8988T (cell line): ENCODE measurements at places on chromosomes 2 and 18.

DNA sequence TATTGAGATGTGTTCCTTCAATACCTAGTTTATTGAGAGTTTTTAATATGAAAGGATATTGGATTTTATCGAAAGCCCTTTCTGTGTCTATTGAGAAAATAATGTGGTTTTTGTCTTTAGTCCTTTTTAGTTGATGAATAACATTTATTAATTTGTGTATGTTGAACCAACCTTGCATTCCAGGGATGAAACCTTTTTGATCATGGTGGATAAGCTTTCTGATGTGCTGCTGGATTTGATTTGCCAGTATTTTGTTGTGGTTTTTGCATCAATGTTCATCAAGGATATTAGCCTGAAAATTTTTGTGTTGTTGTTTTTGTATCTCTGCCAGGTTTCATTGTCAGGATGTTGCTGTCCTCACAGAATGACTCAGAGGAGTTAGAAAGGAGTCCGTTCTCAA is 1710.4 kb downstream of the SUCLG1 start:
- DNase-seq, result no peak

- DNase-seq, result no peak
Observed at GRCh38 chr2:144547494-144547893, 27.6 kb upstream of the ZEB2 start.

DNA sequence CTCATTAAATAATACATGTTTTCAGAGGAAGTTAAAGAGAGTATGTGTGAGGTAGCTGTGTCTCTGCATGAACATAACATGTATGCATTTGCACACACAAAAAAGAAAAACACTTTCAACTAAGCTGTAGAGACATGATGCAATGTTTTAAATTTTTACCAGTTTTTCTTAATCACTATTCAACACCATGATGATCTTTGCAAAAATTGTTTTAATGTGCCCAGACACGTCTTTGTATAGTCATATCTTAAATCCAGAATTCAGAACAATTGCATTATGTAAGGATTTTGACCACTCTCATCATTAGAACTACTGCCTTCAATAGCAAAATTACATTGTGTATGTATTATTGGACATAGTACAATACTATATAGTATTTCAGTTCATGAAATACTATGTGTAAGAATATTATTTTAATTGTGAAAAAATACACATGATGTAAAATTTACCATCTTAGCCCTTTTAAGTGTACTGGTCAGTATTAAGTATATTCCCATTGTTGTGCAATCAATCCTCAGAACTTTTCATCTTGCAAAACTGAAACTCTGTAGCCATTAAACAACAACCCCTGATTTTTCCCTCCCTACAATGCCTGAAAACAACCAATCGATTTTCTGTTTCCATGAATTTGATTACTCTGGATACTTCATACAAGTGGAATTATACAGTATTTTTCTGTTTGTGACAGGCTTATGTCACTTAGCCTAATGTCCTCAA is 104.5 kb upstream of the ACVR2A start:
- no peak for DNase-seq

GRCh38 chr2:31240381-31241365 is 6.7 kb downstream of the EHD3 start:
- DNase-seq, result no peak

- DNase-seq, result no peak
Observed at GRCh38 chr2:169511818-169512217, 2.3 kb downstream of the KLHL41 start.

GRCh38 chr2:72144274-72144631 is 3.4 kb downstream of the CYP26B1 start:
- no peak for DNase-seq

- DNase-seq, result no peak
Observed at GRCh38 chr18:40878371-40878770, 1076.7 kb upstream of the PIK3C3 start.

GRCh38 chr2:41020358-41020757 is 568.5 kb upstream of the SLC8A1 start:
- no peak for DNase-seq

- DNase-seq, result no peak
Observed at GRCh38 chr2:83971547-83971946, 487.5 kb downstream of the SUCLG1 start.

DNA sequence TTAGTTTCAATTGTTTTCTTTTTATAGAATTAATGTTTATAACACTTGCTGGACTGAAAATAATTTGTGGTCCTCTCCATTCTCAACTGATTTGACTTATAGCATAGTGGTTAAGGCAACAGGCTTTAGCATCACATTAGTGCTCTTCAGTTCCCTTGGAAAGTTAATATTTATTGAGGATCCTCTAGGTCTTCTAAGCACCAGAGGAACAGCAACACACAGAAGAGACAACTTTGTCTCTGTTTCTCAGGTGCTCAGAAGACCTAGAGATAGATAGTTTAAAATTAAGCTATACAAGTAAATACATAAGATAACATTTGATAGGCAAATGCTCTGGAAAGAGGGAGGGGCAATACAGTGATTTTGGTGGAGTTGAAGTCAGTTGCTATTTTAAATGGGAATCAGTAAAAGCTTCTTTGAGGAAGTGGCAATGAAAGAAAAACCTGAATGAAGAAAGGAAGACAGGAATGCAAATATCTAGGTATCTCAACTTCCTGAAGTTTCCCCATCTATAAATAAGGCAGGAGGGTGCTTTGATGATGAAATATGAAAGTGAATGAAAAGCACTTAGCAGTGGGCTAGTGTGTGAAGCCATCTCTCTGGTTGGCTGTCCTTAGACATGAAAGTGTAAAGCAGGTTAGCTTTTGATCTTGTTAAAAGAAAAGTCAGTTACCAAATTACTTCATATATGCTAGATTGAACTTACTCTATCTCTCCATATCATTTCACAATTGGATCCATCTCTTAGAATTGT is 7.9 kb downstream of the NEUROD1 start:
- no peak for DNase-seq

GRCh38 chr18:48099481-48100164 is 169.2 kb upstream of the SMAD2 start:
- DNase-seq, result no peak

DNA sequence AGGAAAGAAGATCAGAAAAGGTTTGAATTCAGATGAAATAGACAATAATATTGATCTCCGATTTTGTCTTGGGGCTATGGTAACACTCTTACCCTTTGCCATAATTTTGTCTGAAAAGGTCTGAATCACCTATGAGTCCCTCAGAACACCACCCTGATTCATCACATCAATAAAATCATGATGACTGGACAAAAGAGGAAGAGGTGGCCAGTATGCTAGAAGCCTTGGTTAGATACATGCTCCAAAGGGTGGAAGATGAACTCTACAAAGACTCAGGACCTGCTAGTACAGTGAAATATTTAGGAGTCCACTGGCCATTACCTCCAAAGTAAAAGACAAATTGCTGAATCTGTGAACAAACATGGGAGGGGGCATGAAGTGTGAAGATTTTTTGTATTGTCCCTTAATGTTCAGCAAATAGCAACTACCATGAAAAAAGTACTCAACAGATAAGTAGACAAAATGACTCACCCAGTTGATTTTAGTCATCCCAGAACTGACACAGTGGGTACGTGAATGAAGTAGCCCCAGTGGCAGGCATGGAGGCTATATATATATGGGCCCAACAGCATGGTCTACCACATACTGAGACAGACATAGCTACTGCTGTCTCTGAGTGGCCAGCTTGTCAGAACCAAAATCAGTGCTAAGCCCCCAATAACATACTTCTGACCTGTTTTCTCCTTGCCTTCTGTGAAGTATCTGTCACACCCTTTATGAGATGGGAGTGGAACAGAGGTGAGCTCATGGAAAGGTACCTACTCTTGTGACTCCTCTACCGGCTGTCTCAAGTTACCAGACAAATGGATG is 36.5 kb upstream of the GLS start:
- DNase-seq, result no peak

DNA sequence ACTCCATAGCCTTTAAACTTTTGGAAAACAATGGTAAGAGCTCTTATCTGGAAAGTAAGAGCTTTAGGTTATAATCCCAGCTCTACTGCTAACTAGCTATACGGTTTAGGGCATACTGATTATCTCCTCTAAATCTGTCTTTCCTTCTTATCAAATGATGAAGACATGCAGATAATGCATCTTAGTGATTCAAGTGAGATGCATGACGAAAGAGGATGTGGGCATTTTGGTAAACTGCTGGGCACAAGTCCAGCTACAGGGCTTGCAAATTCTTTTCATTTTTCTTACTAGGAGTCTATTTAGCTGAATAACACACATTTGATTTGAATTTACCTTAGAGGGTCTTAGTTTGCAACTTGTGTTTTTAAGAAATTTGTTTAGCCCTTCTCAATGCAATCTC is 1604.8 kb upstream of the ZEB2 start:
- no peak for DNase-seq

DNA sequence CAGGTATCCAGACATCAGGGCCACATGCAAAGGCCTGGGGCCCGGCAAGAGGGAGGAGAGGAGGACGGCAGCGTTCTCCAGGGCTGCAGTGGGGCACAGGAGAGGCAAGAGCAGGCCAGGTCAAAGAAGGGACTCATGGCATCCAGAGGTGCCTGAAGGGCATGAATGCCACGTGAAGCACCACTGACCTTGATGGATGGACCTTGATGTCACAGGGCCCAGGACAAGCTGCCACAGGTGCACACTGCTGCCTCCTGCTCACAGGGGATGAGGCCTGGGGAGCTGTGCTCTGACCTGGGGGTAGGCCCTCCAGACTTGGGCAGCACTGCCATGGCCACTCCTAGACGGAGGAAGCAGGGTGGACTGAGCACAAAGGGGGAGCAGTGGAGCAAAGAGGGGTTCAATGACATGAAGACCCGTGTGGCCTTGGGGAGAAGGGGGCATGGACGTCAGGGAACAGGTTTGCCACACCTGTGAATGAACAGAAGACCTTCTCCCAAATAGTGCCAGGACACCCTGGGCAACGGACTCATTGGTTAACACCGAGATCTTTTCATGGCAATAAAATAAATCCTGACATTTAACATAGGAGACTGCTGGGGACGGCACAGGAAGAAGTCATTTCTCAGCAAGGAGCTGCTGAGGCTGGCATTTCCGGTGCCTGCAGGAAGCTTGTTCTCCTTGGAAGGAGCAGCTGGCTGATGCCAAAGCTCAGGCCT is 65.6 kb downstream of the EMX1 start:
- DNase-seq, result no peak

DNA sequence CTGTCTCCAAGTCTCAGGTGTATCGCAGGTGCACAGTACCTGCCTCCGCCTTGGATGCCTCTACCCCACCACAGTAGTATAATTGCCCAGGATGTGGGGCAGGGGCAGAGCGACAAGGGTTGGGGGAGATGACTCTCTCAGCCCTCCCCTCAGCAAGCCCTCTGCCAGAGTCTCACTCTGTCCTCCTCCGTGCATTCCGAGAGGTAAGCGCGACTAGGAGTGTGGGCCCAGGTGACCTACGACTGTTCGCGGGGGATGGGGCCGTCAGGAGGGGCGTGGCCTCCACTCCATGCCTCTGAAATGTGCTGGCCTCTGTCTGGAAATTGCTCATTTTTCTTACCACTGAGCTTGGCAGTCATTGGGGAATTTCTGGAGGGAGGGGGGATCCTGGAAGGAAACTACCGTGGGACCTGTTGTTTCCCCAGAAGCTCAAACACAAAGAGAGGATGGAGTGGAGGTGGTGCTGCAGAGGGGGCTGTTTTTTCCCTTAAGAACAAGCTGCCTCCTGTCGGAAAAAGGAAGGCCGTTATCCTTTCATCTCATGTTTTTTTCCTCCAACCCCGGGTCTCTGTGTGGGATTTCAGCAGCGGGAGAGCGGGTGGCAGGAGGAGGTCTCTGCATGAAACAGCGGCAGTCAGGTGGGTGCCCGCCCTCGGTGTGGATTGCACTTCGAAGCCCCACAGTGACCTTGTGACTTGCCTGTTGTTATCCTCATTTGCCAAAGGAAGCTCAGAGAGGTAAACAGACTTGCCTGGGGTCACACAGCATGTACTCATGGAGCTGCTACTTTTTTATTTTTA is 13.0 kb upstream of the RALB start:
- peak; percentile 41 for DNase-seq

DNA sequence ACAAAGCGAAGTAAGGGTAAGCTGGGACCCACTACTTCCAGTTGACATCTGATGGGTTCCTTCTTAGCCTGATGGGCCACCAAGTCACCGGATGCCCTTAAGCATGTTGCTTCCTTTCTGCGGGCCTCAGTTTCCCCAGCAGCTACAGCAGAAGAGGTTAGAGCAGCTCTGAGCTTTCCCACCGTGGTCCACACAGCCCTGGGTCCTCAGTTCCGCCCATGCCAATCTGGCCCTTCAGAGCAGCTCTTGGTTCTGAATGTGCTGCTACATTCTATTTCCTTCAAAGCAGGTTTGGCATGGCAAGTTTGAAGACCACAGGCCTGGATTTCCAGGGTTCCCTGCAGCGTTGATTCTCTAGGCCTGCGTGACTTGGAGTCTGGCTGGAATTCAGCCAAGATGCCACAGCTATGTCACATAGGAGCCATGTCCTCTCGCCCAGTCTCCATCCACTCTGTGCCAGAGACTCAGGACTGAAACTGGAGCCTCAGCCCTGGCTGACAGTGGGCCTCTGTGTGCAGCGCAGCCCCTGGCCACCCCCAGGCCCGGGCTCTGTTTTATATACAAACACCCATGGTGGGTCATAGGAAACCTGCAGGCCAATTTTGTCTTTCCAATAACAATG is 79.6 kb downstream of the TFCP2L1 start:
- DNase-seq, result no peak

- no peak for DNase-seq
Observed at GRCh38 chr2:8965216-8965969, 38.1 kb downstream of the MBOAT2 start.

DNA sequence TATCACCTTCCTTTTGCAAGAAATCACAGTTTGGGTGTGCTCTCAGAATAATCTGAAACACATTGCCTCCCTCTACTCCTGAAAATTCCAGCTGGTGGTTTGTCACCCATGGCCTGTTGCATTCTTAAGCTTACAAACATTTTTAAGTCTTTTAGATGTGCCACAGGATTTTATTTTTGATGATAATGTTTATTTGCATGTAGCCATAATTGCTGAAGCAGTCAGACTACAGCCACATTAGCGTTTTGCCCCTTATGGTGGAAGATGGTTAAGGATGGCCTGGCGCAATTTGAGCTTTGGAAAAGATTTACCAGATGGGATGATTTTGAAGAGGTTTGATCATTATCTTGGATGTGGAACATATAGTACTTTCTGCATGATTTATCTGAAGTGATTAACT is 439.5 kb downstream of the MEIS1 start:
- DNase-seq, result no peak

GRCh38 chr2:119548516-119549120 is 4.4 kb downstream of the CFAP221 start:
- no peak for DNase-seq

- no peak for DNase-seq
Observed at GRCh38 chr2:120052597-120052996, 39.7 kb downstream of the EPB41L5 start.

- DNase-seq, result no peak
Observed at GRCh38 chr18:21262979-21263378, 20.9 kb downstream of the GREB1L start.

DNA sequence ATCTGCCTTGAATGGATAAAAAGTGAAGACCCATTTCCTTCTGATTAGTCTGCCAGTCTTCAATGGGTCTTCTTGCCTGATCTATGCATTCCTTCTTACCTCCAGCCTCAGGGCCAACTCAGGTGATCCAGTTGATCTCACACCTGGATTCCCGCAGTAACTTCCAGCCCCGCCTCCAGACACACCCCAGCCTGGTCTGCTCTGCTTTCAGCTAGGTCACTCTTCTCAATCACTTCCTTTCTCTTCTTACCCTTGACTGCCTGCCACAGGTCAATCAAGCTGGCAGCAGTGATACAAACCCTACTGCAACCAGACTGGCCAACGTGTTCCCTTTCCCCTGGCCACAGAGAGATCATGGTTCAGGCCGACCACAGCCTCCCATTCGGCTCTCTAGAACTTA is 263.6 kb downstream of the ZNF516 start:
- no peak for DNase-seq

- no peak for DNase-seq
Observed at GRCh38 chr2:235463893-235464292, 29.9 kb upstream of the AGAP1 start.
